Left ventricle myocardium superior (tissue), 1 donor: ENCODE measurements at places on chromosomes 4 and X. TPM values are rescaled to one million over a fixed set of nuclear protein-coding genes. Genes with fewer than 3 reads are reported as not detected.

- DNase-seq, result no peak
Measured at GRCh38 chrX:46587753-46588171, 14.2 kb downstream of the CHST7 start.

GRCh38 chr4:70706516-70706915 is 15.2 kb upstream of the RUFY3 start:
- DNase-seq, result no peak

- DNase-seq, result no peak
Measured at GRCh38 chr4:151484396-151485102, 75.6 kb downstream of the FHIP1A start.

GRCh38 chr4:16160457-16160856 is 65.8 kb downstream of the TAPT1 start:
- DNase-seq, result no peak

DNA sequence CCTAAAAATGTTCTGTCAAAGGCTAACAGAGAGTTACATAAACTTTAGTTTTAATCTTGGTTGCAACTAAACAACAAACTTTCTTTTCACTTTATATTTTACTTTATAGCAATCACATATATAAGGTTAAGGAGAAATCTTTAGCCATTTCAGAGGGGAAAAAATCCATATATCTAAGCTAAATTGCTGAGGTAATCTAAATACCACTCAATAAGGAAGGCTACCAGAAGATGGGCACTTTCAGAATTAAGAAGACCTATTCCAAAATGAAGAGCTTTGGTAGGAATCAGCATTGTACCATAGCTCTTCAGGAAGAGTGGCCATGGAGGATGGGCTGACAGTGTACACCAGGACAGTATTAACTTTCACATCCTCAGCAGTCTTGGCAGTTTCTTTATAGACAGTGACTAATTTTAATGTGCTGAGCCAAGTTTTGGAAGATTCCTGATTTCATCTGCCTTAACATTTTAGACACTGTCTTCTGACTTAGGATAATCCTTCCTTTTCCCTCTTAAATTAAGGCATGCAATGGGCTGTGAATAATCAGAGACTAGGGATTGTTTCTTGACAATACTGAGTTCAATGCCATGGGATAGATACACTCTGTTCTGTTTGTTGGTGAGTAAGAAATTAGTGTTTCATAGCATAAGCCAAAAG is 7.1 kb downstream of the FAT4 start:
- DNase-seq, result no peak

- no peak for DNase-seq
Measured at GRCh38 chr4:36115312-36115711, 129.0 kb downstream of the ARAP2 start.

DNA sequence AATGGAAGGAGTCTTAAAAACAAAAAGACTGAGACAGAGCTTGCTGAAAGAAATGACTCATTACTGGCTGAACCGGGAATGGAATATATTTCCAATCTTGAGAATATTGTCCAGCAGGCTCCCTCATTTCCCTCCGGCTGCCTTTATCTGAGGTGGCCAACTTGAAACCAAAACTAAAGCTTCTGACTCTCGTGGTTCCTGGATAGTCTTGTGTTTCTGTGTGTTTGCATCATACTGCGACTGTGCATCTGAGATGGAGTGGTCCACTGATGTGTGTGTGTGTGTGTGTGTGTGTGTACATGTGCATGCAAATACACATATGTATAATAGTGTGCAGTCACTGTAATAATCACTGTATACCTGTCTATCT is 145.6 kb upstream of the SCML1 start:
- DNase-seq, result no peak

DNA sequence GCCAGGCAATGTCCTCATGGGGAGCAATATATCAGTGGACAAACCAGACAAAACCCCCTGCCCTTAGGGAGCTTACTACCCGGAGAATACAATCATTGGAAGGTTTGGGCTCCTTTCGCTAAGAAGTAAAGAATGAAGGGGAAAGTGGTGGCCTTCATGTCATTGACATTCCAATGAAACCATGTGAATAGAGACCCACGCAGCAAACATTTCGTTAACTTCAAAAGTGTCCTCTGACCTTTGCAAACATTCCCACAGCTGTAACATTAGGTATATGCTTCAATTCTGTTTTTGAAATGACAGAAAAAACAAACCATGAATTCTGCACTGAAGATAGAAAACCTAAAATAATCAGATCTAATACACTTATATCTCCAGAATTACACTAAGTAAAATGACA is 7.0 kb downstream of the ATP8A1 start:
- DNase-seq, result no peak

DNA sequence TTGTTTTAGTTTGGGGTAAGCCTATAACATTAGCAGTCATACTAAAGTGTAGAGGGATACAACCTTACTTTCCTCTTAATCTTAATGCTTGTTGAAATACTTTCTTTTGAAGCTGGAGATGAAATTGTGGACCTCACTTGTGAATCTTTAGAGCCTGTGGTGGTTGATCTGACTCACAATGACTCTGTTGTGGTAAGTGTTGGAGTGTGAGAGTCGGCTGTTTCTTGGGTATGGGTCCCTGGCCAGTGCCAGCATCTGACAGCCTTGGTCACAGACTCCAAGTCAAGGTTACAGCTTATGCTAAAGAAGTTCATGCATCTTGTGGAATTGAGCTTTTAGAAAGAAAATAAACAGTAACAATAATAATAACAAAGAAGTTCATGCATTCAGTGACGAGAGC is 31.6 kb downstream of the RNF4 start:
- no peak for DNase-seq

DNA sequence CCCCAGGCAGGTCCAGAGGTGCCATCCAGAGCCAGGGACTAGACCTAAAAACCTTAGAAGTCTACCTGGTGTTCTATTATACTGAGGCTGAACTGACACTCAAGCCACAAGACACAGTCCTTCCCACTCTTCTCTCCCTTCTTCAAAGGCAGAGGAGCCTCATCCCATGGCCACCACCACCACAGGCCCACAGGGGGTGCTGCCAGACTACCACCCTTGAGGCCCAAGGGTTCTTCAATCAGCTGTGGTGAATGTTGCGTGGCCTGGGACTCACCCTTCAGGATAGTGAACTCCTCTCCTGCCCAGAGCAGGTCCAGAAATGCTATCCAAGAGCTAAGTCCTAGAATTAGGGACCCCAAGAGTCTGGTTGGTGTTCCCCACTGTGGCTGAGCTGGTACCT is 17.5 kb upstream of the RFC1 start:
- no peak for DNase-seq

Gene PPBP
- total RNA-seq, result 0.74 TPM

Gene TIGD4
- total RNA-seq, result 0.10 TPM

Gene FAM184B
- not detected for total RNA-seq

Gene ACSL4
- total RNA-seq, result 33.0 TPM
